GOT3 (cell line): ENCODE measurements at places on chromosomes 6 and 20.

DNA sequence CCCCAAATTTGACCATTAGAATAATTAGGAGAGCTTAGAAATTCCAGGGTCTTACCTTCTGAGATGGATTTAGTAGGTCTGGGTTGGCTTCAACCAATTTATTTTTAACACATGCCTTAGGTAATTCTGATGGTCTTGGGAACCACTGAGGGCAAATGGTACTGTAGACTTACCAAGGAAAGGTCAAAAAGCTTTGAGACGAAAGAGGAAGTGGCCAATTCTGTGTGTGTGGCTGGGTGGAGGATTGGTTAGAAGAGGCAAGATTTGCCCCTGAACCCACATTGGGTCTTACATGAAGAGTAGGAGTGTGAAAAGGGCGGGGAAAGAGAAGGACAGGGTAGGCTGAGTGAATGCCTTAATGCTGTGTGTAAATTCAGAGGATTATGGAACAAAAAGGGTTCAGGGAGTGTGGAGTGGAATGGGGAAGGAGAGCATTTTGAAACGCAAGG lies 2.7 kb downstream of the ITCH start:
- no peak for DNase-seq

DNA sequence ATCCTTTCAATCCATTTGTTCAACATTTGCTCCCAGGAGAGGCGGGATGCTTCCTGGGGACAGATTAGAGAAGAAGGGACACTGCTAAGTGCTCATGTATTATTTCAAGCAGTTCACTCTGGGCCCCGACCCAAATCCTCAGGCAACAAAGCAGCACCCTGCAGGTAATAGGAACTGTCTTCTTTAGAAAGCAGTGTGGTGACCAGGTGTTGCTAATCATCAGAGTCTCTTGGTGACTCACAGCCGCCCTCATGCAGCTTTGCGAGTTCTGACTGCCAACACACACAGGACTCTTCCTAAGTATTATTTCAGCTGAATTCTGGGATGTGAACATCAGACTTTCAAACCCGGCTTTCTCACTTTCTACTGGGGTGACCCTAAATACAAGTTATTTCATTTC lies 356.4 kb downstream of the PRKN start:
- DNase-seq: no peak

DNA sequence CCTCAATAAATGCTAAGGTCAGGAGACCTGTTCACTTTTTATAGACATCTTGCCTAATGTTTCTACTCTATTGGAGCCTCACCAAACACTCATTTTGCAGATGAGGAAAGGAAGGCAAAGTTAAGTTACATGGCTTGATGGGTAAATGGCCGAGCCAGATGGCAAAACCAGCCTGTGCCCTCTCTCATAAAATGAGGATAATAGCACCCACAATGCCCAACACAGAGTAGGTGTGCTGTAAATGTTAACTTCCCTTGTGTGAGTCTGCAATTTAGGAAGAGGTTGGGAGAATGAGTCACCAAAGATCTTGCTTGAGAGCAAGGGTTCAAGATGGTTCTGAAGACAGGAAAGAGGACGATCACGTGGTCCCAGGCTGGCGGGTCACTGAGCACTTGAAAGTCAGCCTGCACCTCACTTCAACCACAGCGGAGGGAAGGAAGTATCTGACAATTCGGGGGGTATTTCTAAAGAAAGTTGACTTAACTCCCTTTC lies 3.3 kb downstream of the KCNK5 start:
- no peak for DNase-seq

GRCh38 chr6:49950415-49950751 lies 13.6 kb downstream of the DEFB114 start:
- DNase-seq: no peak

DNA sequence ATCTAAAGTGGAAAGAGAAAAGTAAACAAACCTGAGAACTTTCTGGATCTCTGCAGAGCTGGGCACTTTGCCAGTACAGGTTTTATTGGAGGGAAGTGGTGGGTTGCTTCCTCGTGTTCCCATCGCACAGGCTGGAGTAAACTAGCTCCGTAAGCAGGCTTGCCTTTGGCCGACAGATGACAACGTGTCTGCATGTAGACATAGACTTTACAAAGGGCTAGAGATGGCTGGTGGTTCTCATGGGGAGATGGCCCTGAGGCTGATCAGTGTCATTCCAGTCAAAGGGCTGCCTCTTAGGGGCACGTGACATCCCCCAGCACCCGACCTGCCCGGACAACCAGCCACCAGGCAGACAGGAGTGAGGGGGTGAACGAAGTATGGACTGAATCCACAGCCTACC lies 98.8 kb downstream of the YTHDF1 start:
- no peak for DNase-seq

DNA sequence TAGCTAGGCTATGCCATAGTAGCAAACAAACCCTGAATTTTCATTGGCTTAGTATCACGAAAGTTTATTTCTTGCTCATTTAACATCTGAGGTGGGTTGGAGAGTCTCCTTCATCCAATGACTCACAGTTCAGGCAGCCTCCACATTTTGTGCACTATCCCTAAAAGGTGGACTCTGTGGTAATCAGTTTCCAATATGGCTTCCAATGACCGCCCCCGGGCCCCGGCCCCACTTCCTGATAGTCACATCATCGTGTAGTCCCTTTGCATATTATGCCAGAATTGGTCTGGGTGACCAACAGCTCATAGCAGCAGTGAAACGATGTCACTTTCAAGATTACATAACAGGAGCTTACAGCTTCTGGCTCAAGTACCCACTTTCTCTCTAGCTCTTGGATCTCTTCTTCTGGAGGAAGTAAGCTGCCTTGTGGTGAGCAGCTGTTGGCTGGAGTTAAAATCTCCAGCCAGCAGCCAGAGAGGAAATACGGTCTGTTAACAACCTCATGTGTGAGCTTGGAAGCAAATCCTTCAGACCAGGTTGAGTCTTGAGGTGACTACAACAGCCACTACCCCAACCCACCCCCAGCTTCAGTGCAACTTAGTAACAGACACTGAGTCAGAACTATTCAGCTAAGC lies 7.8 kb downstream of the HCRTR2 start:
- DNase-seq: no peak

DNA sequence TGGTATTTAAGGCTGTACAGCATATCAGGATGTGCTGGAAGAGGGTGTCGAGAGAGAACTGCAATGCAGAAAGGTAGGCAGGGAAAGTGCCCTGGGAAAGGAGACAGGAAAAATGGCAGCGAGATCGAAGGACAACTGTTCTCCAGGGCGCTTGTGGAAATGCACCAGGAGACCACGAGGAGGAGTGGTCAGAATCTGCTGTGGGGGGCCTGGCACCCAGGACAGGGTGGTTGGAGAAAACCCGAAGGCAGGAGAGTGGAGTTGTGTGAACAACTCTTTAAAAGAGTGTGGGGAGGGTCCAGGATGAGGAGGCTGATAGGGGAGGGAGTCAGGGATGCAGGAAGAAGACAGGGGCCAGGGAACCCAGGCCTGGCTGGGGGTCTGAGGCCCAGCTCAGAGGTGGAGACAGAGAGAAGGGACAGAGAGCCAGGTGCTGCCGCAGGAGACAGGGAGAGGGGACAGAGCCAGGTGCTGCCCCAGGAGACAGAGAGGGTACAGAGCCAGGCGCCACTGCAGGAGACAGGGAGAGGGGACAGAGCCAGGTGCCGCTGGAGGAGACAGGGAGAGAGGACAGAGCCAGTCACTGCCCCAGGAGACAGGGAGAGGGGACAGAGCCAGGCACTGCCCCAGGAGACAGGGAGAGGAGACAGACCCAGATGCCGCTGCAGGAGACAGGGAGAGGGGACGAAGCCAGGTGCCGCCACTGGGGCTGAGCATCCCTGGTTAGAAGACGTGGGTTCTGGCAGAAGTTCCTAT lies 9.3 kb downstream of the SLC22A1 start:
- DNase-seq: no peak

DNA sequence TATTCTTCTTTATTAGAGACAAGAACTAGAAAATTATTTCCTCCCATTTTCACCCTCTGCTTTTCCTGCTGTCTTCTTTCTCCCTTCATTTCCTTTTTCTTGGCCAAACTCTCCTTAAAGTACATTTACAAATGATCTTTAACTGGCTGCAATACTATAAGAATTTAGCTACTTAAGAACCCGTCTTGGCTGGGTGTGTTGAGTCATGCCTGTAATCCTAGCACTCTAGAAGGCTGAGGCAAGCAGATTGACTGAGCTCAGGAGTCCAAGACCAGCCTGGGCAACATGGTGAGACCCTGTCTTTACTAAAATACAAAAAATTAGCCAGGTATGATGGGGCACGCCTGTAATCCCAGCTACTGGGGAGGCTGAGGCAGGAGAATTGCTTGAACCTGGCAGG lies 39.3 kb upstream of the SRPK1 start:
- no peak for DNase-seq

- DNase-seq: no peak
These were observed 111.3 kb downstream of the BANF2 start for GRCh38 chr20:17810847-17811627.

DNA sequence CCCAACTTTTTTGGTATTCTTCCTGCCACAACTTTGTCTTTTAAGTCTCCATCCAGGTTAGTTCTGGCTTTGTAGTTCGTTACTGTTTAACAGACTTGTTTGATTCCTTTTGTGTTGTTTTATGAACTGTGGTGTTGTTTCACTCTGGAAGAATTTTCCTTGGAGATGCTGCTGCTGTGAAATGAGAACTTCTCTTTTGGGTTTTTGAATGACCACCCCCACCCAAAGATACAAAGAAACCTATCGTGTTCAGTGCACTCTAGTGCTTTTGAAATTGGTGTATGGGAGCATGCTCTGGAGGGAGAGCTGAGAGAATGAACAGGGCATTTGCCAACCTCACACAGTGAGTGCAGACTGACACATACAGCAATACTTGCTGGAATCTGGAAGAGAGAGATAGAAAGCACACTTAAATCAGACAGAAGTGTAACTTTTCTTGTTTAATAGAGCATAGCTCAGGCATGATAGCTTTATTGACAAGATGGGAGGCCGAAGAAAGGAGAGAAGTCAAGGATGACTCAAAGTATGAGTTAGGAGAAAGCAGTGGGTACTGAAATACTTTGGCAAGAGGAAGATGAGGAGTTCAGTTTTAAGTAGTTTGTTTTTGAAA lies 293.1 kb downstream of the SOX4 start:
- DNase-seq: no peak

DNA sequence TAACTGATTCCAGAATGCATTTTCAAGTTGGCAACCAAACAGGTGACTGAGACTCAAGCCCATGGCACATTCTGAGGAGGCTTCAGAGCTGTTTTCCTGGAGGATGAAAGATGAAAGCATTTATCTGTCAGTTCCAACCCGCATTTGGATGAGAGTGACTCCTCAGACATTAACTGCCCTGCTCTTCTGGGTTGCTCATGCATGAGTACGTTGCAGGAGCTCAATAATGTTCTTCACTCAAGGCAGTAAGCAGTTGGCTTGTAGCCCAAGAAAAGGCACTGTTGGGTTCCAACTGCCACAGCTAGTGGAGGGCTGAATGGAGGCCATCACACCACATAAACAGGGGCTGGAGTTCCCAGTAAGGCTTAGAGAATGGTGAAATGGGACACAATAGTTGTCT lies 155.3 kb downstream of the FUT9 start:
- DNase-seq: no peak

- no peak for DNase-seq
These were observed 91.2 kb upstream of the GLP1R start for GRCh38 chr6:38957426-38957825.

- no peak for DNase-seq
These were observed 833.8 kb upstream of the CITED2 start for GRCh38 chr6:140208286-140208685.

DNA sequence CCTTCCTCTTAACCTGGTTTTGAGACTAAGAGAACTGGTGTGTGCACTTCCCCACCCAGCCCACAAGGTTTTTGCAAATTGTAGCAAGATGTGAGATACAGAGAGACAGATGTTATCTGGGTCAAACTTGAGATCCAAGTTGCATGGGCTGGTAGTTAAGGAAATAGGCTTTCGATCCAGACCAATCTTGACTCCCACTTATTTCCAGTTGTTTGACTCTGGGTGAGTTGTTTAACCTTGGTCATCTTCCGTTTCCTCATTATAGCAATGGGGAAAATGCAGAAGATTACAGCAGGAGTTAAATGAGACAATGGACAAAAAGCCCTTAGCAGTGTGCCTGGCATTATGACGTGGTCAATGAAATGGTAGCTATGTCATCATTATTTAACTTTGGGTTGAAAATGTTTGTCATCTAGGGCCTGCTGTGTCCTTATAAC lies 1.7 kb downstream of the SNX21 start:
- DNase-seq: no peak

- DNase-seq: no peak
These were observed 287.6 kb downstream of the PHF3 start for GRCh38 chr6:63923139-63923739.

DNA sequence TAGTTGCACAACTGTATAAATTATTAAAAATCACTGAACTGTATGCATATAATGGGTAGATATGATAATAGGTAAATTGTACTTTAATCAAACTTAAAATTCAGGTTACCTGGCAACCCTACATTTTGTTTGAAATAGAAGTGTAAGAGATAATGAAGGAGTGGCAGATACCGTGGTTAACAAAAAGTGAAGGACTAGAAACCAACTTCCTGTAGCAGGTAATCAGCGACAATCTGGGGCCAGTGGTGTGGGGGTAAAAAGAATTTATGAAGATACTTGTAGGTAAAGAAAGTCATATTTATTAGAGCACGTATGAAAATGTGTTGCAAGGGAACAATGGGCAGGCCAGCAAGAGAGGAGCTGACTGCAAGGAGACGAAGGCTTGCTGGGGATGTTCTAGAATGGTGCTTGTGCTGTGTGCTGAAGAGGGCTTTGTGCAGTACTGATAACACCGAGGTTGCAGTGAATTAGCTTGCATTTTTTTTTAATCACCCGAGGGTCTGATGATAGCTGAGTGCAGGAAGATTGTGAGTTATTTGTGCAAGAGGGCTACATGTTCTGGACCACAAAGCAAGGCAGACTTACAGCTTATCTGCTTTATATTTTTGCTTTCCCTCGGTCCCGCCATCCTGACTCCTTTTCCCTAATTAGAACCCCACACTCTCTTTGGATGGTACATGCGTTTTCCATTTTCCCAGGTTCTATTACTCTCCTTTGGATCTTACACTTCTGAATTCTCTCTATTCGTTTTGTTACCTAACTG lies 4.6 kb upstream of the ENPP1 start:
- no peak for DNase-seq

DNA sequence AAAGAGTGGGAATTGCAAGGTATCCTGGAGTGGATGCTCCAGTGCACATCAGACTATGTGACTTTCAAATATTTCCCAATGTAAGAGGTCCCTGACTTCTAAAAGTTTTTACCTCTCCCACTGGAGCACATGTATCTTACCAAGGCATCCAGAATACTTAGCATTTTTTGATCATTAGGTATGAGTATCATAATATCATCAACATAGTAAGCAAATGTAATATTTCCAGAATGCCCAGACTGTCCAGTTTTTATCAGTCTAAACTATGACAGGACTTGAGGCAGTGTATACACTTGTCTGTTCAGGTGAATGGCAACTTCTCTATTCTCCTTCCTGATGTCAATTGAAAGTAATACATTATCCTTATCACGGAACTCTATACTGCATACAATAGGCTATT lies 924.6 kb upstream of the GJE1 start:
- no peak for DNase-seq

GRCh38 chr6:33694977-33695376 lies 16.5 kb downstream of the UQCC2 start:
- no peak for DNase-seq

- no peak for DNase-seq
These were observed 17.3 kb upstream of the TXLNB start for GRCh38 chr6:139308936-139309603.

GRCh38 chr20:36285746-36286447 lies 20.2 kb upstream of the DLGAP4 start:
- DNase-seq: no peak
